ENCODE measurements at places on chromosomes 16 and 17.

GRCh38 chr16:12646098-12646489, 157.6 kb downstream of the CPPED1 start:
- DNase-seq: no peak

DNA sequence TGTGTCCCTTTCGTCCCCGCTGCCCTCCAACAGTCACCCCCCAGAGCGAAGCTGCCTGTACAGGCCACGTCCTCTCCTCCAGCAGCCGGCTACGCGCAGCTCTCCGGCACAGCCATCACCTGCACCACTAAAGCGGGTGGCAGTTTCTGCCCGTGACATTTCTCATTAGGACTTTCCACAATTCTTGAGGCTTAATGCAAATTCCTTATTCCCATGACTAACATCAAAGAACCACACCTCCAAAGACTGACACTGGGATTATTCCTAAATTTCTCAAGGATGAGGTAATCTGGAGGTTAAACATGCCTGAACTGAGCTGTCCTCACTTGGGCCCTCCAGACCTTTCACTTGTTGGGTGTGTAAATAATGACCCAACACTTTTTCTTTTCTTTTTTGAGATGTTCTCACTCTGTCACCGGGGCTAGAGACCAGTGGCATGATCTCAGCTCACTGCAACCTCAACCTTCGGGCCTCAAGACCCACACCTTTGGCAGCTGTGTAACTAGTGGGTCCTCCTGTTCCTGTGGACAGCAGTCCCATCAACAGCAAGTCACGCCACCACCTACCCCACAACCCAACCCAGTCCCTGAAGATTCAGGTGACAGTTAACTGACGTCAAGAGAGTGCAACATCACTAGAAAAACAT, 11.7 kb downstream of the ANKRD11 start:
- no peak for DNase-seq

DNA sequence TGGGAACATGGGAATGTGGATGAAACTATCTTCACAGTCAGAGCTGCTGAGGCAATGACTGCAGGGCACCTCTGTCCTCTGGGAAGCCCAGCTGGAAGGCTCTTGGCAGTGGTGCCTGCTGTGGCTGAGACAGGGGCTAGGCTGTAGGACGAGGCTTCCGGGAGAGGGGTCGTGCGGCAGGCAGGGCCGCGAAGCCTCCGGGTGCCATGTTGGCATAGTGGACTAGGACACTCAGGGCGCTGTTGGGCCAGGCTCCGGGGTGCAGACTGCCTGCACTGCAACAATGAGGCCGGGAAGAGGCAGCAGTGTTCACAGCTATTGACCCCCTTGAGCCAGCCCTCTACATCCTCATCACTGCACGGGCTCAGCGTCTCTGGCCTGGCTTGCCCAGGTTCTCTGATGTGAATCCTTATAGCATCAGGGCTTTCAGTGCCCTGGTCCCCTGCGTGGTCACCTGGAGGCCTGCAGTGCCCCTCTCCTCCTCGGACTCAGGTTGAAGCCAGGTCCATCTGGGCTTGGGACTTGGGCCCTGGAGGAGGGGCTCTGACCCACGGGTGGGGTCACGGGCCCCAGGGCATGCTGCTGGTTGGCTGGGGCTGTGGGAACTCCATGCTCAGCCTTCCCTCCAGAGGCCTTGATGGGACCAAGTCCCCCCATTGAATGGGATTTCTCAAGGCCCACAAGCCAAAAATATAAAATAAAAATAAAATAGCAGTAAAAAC, 91.6 kb downstream of the TNFRSF13B start:
- DNase-seq: no peak

GRCh38 chr17:35213412-35213940, 19.3 kb upstream of the SLC35G3 start:
- no peak for DNase-seq

GRCh38 chr16:89002851-89003830, 26.1 kb upstream of the CBFA2T3 start:
- DNase-seq: no peak

- DNase-seq: no peak
These were observed 9.7 kb downstream of the VASN start for GRCh38 chr16:4381072-4381934.

- DNase-seq: no peak
These were observed 61.1 kb upstream of the CPHXL start for GRCh38 chr16:75787440-75787839.
